GM06990 (cell line): ENCODE measurements at places on chromosomes 16 and 17.

GRCh38 chr16:28495098-28495793, 803 bp downstream of the APOBR start:
- DNase-seq, result no peak

GRCh38 chr16:88353232-88353631, 29.5 kb upstream of the ZNF469 start:
- no peak for DNase-seq

DNA sequence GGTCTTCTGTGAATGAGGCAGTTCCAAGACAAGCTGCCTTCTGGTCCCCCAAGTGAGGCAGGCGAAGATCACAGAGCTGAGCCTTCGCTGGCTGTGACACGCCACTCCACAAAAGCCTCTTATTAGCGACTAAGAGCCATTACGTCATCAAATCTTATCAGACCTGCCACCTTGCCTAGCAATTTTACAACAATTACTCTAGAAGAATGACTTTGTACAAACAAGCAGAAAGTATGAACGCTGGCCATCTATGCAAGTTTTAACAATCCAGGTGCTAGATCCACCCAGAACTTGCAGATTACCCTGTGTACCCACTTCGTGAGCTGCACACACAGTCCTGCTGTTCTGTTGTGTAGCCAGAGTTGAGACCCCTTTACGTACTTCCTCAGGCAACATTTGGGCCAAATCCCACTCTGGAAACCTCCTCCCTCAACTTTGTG, 3.8 kb upstream of the ICAM2 start:
- no peak for DNase-seq

- no peak for DNase-seq
These were observed 6.2 kb downstream of the MAP3K14 start for GRCh38 chr17:45310380-45311324.

GRCh38 chr16:49592546-49593423, 219.2 kb downstream of the C16orf78 start:
- no peak for DNase-seq

GRCh38 chr16:77336637-77337036, 98.2 kb downstream of the ADAMTS18 start:
- no peak for DNase-seq

DNA sequence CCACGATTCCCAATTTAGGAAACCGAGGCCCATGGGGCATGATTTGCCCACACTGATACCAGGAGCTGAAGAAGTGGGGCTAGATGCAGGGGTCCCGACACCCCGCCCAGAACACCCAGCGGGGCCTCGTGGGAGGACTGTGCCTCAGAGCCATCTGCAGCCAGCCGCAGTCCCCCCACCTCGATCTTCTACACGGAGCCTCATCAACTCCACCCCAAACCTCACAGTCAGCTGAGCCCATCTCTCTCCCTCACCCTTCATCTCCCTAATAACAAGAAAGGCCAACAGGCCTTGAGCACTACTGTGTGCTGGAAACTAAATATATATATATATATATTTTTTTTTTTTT, 4.2 kb downstream of the ITGAE start:
- DNase-seq, result no peak
